ENCODE measurements at places on chromosomes 12 and 14. TPM values are rescaled to one million over a fixed set of nuclear protein-coding genes. Genes with fewer than 3 reads are reported as not detected.

DNA sequence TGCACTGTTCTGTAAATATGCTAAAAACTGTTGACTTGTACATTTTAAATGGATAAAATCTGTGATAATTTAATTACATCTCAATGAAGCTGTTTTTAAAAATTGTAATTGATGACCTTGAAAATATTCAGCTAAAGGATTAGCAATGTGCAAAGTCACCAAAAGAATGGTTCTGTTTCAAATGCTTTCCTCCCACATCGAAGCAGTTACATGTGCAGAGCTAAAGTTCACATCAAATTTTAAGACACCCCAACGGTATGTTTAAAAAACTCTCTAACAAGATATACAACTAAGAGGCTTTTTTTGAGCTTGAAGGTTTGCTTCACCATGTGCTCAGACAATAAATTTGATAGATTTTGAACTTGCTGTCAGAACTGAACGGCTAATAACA lies 114.6 kb upstream of the KRAS start:
- no peak for DNase-seq

DNA sequence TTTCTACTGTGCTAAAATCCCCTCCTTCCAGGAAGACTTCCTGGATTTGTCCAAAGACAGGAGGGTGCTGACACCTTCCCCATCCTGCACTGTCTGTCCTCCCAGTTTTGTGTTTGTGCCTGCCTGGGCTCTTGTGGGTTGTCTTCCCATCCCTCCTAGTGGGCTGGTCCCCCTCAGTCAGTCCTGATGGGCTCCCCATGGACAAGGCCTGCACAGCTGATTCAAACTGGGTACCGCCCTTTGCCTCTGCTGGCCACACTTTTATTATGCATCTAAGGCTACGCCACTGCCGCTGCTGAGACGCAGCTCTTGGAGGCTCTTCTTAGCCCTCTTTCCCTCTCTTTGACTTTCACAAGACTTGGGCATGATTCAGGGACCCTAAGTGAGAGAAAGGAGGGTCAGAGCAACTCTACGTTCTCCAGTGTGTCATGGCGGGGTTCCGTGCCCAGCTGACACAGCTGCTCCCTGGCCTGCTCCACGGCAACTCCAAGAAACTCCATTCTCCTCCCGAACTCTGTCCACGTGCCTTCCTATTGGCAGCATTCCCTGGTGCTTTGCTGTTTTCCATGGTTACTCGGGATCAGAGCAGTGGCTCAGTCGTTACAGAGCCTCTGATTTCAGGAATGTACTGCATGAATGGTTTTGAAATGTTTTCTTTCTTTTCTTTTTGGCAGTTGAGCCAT lies 3.8 kb upstream of the KRT85 start:
- peak; percentile 90 for DNase-seq

SSPN gene
- 9.3 TPM for total RNA-seq

GRCh38 chr14:23058654-23059504 lies 1.6 kb upstream of the CDH24 start:
- DNase-seq, result no peak

NTF3 gene
- total RNA-seq, result 1.3 TPM

DNA sequence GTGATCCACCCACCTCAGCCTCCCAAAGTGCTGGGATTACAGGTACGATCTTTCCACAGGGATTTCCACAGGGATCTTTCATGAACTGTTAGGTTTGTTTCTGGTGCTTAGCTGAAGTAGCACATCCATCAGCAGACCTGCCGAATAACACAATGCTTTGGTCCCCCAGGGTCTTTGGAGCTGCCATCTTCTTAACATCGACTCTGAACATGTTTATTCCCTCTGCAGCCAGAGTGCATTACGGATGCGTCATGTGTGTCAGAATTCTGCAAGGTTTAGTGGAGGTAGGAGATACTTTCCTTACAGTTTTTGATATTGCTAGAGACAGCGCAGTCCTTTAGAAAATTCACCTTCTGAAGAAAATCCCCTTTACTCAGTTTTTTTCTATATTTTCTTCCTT lies 36.3 kb downstream of the SLC17A8 start:
- no peak for DNase-seq

RPGRIP1 gene
- total RNA-seq, result not detected

DNA sequence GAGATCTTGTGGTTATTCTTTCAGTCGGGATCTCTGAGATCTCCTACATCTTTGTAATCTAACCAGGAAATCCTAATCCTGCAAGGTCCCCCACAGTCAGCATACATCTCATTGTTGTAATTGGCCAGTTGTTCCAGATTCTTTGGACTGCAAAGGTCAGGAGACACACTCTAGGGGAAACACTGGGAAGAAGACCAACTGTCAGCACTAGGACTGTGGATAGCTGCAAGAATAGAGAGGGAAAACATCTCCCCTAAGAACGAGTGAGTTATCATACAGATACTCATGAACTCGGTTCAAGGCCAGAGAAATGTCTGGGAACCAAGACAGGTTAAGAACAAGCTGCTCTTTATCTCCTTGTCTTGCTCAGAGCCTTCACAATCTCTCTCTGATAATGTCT lies 217.9 kb upstream of the TMPO start:
- no peak for DNase-seq

Data from fibroblast of the aortic adventitia (primary cell).